Activated T-cell treated with anti-CD3 and anti-CD28 coated beads for 48 hours (primary cell): ENCODE measurements at places on chromosomes 11 and 22.

- DNase-seq, result no peak
Observed at GRCh38 chr11:36193290-36193619, 96.0 kb downstream of the COMMD9 start.

DNA sequence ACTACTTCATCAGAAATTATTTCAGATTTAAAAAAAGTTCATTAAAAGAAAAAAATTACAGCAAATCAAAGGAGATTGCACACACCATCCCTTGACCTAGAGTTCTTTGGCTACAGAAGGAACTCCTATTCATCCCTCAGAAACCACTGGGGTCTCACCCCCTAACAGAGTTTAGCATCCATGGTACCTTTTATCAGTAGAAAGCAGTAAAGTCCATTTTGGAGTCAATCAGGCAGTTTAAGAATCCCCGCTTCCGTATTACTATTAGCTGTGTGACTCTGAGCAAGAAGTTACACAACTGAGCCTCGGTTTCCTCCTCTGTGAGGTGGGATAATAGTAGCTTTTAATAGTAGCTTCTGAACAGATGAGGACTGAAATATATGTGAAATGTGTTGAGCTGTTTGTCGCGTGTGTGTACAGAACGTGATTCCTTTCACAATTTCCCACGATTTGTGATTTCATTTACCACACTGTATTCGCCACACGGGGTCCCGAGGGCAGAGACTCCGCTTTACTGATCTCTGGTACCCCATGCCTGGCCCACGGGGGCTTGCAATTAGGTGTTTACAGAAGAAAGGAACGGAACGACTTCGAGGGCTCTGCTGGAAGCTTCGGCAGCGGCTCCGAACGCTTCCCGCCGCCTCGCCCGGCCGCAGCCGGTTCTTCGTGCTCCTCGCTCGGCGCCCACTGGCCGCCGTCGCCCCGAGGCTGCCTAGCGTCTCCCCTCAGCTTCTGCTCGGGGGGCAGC, 72.5 kb upstream of the ZBED5 start:
- peak; percentile 4 for DNase-seq

DNA sequence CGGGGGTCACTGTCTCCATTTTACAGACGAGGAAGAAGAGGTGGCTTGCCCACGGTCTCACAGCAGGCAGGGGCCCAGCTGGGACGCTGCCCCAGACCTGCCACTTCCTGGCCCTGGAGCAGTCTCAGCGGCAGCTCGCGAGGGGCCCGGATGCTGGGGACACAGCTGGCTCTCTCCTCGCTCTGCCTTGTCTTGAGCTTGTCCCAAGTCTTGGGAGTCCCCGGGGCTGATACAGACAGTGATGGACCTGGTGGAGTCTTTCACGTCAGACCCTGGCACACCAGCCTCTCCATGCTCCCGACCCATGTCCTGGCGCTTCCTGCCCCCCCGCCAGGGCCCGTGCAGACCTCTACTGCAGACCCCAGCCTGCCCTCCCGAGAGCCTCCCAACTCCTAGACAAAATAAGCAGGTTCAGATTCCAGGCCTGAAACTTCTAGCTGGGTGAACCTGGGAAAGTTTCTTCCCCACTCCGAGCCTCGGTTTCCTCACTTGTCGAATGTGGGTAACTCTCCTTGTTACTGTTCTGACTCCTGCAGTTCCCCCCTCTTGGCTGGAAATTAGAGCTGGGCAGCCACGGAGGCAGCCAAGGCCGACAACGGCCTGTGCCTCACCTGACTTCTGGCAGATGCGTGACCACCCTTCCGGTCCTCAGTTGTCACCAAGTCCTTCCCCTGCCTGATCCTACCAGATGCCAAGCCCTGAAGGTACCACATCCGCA, 145.4 kb downstream of the CACNA1I start:
- DNase-seq, result no peak

DNA sequence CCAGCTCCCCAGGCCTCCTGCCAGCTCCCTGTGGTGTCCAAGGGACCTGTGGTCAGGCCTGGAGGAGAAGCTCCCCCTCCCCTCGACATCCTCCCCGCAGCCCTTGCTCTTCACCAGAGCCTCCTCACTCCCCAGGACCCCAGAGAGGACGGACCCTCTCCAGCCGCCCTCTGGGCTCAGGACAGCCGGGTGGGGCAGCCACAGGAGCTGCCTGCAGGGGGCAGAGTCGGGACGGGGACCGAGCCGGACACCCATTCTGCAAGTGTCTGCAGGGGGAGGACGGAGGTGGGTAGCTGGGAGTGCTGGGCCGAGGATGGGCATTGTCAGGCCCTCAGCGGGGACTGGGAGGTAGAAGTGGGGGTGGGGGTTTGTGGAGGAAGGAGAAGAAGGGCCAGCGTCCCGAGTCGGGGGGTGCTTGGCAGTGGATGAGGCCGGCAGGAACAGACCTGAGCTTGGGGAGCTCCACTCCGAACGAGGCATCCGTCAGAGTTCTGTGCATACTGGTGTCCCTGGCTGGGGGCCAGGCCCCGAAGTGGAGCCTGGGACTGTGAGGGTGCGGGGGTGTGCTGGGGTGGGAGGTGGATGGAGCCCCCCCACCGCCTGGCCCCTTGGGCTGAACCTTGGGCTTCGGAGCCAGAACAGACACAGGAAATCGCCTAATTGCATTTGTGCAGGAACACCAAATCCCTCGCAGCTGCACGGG, 15.2 kb downstream of the PRR33 start:
- DNase-seq, result no peak

DNA sequence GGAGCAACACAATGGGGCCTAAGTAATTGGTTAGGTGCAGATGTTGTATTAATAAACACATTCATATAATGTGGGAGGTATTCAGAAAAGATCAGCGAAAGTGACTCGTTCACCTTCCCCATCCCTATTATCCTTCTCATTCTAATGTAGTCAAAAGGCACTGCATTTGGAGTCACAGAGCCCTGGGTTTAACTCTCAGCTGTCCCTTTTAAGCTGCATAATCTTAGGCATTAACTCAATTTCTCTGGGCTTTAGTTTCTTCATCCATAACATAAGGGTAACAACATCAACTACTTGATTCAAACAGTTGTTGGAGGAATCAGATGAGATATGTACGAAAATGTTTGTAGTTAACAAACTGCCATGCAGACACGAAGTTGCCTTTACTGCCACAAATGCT, 187.6 kb upstream of the PITPNB start:
- no peak for DNase-seq

DNA sequence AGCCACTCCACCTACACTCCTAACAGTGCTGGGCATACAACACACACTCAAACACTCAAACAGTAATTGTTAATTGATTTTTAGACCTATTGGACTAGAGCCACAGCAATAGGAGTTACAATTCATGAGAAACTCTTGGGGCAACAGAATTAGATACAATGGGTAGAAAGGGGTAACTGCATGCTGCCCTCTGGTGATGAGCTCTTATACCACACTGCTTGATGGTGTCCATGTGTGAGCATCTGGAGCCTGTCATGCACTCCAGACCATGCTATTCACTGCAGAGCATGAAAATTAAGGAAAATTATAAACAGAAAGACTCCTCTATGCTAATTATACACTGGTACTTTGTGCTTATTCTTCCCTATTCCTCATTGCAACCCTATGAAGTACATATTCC, 975.5 kb upstream of the CCDC90B start:
- DNase-seq, result no peak

DNA sequence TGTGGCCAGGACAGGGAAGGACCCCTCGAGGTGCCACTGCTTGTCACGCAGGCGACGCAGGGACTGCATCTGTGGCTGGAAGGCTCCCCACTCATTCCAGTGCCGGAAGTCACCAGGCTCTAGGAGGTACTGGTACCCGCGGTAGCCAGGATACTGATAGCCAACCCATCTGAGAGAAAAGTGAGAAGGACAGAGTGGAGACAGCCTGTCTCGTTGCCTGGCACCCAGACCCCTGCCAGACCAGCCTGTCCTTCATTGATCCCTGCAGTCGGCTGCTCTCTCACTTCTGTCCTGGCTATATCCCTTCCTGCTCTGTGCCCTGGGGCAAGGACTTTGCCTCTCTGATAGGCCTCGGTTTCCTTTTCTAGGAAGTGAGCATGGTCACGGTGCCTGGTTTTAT, 9.6 kb upstream of the TPST2 start:
- no peak for DNase-seq

- DNase-seq, result no peak
Observed at GRCh38 chr11:46896719-46897406, 21.5 kb downstream of the LRP4 start.

GRCh38 chr11:58628446-58628845, 6.0 kb downstream of the CNTF start:
- DNase-seq, result no peak

- no peak for DNase-seq
Observed at GRCh38 chr11:15114501-15115475, at the start of gene INSC. INSC (plus strand) TSS chr11:15114923; CDS start chr11:15149175, 34,252 bp downstream.

DNA sequence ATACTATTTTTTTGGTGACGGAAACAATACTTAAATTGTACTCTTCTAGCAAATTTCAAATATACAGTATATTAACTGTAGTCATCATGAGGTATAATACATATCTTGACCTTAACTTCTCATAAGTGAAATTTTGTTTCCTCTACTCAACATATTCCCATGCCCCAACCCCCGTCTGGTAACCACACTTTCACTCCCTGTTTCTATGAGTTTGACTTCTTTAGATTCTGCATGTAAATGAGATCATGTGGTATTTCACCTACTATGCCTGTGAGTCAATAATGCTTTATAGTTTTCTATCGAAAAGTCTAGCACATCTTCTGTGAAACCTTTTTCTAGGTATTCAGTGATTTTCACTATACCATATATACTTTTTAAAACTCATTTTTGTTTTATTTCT, 663.2 kb downstream of the CNTN5 start:
- no peak for DNase-seq

DNA sequence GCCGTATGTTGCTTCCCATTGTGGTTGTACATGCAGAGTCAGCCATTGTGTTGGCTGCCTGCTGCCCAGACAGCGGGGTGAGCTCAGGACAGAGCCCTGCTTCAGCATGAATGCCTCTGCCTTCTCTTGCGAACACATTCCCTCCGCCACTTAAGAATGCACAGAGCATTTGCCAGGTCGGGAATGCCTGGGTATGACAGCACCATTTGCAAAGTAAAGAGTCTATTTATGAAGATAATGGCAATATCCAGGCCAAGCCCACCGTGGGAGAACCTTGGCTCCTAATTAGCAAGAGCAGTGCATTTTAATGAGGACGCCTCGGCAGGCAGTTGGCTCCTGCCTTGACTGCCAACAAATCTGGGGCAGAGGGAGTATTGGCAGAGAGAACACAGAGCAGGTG, 62.5 kb upstream of the SORL1 start:
- no peak for DNase-seq

DNA sequence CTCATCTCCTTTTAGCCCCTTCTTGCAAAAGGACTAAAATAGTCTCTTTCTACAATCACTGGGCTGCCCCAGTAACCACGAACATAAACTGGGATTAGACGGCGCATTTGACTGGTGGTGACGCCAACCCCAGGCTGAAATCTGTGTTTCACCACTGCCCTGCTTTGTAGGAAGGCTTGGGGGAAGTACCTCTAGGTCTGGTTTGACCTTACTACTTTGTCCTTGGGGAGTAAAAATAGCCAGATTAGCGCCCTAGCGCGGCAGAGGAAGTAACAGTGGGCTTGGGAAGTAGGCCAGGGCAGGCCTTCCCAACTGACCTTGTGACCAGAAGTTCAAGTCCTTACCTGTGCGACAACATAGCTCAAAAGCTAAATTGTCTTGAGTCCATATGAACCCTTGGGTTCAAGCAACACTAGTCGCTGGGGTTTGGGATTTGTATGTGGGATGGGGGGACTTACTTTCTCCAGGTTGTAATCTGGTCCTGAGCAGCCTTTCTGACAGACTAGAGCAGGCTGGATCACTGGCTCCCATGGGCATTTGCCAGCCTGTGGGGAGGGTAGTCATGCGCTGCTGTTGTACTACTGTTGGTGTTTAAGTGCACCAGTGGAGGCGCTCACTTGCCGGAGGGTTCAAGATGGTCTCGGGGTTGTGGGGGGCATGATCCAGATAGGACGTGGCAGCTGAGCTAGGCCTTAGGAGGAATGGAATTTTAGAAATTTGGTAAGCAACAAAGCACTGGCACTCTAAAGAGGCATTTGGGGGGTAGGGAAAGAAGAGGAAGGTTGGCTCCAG, 953 bp upstream of the PACS1 start:
- DNase-seq, result no peak

GRCh38 chr11:127994736-127995135, 592.6 kb downstream of the ETS1 start:
- DNase-seq, result no peak

- peak; percentile 31 for DNase-seq
Observed at GRCh38 chr11:57406337-57406904, 16.0 kb upstream of the PRG2 start.

DNA sequence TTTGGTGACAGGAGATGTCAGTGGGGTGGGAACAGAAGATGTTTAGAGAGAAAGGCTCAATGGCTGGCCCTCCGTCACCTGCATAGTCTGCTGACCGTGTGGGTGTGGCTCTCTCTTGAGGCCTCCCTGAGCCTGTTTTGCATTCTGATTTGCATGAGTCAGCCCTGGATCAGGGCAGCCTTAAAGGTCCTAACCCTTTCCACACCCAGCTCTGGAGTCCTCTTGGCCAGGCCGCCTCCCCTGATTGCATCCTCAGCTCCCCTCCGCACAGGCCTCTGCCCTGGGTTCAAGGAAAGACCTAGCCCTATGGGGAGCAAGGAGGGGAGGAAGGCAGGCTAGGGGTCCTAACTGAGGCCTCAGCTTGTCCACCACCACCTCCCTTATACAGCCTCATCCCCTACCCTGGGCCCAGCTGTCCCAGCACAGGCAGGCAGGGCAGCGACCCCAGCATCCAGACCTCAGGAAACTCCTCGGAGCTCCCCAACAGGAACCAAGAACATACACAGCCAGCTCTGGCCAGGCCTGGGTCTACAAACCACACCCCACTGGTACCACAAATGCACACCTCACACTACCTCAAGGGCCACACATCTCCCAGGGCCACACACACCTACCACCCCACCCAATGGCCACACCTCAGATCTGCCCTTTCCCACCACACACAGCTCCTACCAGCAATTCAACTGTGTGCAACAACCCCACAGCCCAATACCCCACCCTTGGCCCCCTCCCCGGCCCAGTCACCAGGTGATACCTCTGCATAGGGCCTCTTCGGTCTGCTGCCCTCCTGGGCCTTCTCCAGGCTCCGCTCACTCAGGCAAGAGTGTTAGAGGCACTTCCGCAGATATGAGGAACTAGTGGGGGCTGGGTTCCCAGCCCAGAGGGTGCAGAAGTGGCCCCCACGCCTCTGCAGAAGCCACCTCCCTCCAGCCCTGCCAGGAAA, 13.7 kb downstream of the ARAP1 start:
- no peak for DNase-seq

DNA sequence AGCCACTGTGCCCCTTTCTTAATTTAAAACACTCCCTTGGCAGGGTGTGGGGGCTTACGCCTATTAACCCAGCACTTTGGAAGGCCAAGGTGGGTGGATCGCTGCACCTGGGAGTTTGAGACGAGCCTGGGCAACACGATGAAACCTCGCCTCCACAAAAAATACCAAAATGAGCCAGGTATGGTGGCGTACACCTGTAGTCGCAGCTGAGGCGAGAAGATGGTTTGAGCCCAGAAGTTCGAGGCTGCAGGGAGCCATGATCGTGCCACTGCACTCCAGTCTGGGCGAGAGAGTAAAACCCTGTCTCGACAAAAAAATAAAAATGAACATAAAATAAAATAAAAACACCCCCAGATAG, 45.0 kb downstream of the LINC01488 start:
- DNase-seq, result no peak
